NCI-H1417 treated with DMSO at 0.1 percent for 48 hours (cell line): ENCODE measurements at places on chromosomes 16 and 17.

GRCh38 chr16:89352091-89352681 lies 134.7 kb downstream of the ZNF778 start:
- no peak for DNase-seq

DNA sequence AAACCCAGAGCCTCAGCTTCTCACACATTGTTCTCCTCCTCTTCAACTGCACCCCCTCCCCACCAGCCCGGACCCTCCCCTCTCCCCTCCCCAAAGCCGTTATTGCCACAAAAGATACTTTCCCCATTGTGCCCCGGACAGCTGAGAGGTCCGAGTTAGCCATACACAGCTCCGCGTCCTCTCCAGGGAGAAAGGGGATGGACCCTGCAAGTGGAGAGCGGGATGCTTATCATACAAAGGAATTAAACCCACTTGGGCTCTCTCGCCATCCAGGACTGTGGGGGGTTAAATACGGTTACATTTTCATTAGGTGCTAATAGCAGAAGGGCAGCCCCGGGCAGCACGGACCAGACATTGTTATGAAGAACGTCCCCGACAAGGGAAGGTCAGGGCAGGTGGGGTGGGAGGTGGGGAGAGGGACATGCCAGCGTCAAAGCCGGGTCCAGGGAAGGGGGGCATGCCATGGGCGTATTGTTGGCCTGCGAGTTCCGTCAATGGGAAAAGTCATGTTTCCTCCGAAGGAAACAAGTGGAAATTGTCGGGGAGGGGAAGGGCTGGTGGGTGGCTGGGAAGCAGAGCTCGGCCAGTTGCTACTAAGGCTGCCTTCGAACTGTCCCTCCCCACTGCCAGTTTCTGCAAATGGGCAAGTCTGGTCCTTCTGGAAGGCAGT lies 99.1 kb downstream of the SOX9 start:
- DNase-seq: no peak

DNA sequence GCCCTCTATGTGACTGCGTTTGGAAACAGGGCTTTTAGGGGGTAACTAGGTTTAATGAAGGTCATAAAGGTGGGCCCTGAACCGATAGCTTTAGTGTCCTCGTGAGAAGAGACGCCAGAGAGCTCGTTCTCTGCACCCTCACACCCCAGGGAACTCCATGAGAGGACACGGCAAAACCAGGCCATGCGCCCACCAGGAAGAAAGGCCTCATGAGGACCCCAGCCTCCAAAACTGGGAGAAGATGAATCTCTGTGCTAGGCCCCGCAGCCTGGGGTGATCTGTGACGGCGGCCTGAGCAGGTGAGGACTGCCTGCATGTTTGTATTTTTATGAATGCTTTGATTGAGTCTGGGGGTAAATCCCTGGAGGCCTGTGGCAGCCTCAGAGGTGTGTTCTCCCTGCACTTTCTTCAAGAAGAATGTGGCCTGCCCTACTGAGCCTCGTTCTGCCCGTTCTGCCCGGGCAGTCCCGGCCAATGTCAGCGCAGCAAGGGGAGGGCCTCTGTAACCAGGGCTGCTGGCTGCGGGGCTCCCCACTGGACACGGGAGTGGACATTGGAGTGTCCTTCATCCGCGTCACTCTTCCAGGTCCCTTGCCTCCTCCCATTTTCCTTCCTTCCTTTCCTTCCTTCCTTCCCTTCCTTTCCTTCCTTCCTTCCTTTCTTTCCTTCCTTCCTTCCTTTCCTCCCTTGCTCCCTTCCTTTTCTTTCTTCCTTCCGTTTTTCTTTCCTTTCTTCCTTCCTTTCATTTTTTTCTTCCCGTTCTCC lies 6.8 kb upstream of the RNF213 start:
- no peak for DNase-seq

DNA sequence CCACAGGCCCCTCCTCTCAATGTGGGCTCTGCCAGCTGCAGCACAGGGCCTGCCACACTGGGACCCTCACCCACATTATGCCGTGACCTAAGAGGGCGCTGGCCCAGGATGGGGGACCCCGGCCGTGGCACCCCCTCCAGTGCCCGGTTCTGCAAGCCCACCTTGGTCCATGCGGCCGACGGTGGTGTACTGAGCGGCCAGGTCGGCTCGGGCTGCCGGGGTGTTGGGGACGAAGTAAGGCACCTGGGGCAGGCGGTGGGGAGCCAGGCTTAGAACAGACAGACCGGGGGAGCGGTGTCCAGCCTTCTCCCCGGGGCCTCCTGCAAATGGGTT lies 6.5 kb downstream of the SGSH start:
- DNase-seq: no peak

DNA sequence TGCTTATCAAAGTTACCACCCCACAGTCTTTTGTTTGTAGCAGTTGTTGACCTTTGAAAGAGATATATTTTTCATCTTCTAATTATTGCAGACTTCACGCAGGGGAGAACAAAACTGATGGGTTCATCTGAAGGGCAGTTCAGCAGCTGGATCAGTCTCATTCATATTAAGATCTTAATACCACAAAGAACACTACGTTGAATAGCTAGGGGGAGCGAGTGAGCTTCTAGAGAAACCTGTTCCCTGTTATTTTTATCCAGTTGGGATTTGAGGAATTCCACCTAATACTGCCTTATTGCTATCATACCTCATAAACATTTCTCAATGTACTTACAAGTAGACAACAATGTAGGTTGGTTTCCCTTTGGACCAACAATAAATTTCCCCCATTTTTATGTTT lies 306.1 kb upstream of the KIF2B start:
- DNase-seq: no peak

- DNase-seq: no peak
Measured at GRCh38 chr17:77869665-77870132, 88.8 kb upstream of the TNRC6C start.

GRCh38 chr17:63910096-63910495 lies 962 bp downstream of the CSHL1 start:
- DNase-seq: no peak

- DNase-seq: peak; percentile 54
Measured at GRCh38 chr17:42964161-42964932, at the start of gene AARSD1. TSS of gene AARSD1 (minus strand) at chr17:42964454. CDS start at chr17:42964440, 14 bp downstream.

GRCh38 chr16:49278944-49279725 lies 2.5 kb downstream of the CBLN1 start:
- DNase-seq: no peak

GRCh38 chr16:1487395-1488053 lies 1.2 kb downstream of the PTX4 start:
- no peak for DNase-seq

GRCh38 chr17:65374966-65375365 lies 186.5 kb downstream of the AXIN2 start:
- DNase-seq: no peak

- DNase-seq: no peak
Measured at GRCh38 chr17:29615492-29616299, 7.0 kb downstream of the CORO6 start.

- no peak for DNase-seq
Measured at GRCh38 chr16:11297492-11298142, 16.5 kb upstream of the PRM1 start.

GRCh38 chr17:73952480-73953205 lies 250.8 kb upstream of the RPL38 start:
- DNase-seq: peak; percentile 11

GRCh38 chr16:51630076-51630475 lies 479.0 kb upstream of the SALL1 start:
- DNase-seq: no peak

DNA sequence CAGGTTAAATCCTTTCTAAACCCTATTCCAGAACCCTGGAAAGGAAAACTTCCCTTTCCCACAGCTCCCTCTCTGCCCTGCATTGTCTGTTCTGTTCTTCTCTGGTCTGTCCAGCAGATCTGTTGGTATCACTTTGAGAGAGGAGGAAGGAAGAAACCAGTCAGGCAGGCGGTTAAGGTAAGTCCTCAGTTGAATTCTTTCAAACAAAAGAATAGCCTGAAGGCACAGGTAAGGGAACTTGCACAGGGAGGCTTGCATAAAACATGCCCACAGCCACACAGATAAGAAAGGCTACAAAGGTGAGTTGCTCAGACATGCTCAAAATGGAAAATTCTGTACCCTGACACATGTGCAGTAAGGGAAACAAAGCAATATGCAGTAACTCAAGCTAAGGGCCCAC lies 595.7 kb upstream of the CDH5 start:
- DNase-seq: no peak

DNA sequence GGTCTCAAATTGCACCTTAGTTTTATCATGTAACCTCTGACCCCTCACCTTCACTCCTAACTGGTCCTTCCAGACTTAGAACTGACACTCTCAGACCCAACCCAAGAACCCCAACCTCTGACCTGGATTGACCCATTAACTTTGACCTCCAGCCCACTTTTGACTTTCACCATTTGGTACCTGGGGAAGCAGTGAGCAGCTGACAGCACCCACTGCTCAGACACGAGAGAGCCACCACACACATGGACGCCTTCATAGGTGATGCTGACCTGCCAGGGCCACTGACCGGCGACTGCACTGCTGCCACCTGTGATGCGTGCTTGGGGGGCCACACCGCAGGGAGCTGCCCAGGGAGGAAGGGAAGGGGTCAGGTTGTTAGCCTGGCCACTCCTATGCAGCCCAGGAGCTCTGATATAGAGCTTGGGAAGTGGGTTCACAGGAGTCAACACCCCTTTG lies 2.5 kb downstream of the PRSS8 start:
- no peak for DNase-seq

DNA sequence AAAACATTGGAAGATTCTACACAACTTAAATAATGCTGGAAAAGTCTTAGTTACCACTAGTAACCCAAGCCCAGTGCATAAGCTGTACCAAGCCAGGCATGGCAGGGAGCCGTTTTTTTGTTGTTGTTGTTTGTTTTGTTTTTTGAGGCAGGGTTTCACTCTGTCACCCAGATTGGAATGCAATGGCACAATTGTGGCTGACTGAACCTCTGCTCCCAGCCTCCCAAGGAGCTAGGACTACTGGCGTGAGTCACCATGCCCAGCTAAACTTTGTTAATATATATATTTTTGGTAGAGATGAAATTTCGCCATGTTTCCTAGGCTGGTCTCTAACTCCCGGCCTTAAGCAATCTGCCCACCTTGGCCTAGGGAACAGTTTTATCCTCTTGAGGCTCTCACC lies 564 bp upstream of the TMIGD1 start:
- no peak for DNase-seq

DNA sequence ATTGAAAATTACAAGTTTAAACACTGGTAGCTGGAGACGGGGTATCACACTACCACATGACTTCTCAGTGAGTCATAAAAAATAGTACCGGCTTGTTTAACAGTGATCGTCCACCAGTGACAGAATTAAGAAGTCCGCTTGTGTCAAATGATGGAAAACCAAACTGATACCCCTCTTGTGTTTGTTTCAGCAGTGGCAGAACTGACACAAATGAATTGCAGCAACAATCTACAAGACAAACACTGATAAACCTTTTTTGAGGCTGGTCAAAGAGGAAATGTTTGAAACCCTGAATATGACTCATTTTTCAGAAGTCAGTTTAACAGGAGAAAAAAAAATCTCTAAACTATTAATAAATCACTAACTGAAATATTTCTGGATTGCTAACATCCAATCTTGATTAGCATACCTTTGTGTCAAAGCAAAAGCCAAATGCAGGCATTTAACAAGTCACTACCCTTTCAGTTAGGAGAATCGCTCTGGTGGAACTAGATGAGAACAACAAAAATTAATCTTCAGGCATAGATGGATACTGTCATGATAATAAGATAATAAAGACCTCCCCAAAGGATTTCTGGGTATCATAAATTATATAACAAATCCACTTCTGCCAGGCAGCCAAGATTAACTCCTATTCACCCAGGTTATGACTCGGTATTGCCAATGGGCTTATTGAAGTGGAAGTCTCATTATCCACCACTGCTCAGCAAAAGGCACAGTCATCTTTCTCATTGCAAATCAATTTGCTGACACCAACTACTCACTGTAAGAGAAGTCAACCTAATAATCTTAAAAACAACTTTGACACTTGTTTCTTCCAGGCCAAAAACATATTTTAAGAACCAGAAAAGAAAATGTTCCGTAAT lies 20.8 kb downstream of the DCUN1D3 start:
- DNase-seq: no peak

DNA sequence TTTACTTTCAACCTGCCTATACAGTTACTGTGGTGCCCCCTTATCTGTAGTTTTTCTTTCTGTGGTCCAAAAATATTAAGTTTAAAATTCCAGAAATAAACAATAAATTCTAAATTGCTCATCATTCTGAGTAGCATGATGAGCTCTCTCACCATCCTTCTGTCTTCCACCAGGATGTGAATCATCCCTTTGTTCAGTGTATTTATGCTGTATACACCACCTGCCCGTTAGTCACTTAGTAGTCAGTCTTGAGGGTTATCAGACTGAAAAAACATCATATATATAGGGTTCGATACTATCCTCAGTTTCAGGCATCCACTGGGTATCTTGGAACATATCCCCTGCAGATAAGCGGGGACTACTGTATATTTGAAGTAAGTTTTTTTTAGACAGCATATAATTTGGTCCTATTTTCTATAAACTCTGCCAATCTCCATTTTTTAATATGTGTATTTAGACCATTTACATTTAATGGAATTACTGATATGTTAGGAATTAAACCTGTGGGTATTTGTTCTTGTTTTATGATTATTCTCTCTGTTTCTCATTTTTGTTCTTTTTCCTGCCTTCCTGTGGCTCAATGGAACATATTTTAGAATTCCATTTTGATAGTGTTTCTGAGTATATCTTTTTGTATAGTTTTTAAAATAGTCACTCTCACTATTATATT lies 31.0 kb downstream of the TBX21 start:
- no peak for DNase-seq

DNA sequence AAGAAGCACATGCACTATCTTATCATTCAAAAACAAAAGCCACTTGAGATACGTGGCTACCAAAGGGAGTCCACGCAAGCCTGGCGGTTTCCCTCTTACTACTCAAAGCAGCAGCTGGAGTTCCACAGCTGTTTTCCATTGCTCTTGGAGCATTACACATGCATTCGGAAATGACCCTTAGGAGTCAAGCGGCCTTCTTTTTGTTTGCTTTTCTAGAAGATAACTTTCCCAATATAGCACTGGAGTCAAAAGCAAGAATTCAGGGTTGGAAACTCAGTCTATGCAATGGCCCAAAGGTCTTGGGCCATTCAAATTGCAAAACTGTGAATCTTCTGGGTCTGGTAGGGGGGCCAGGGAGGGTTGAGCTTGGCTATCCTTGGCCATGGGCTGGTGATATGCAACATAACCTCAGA lies 97.8 kb upstream of the MAF start:
- DNase-seq: no peak

DNA sequence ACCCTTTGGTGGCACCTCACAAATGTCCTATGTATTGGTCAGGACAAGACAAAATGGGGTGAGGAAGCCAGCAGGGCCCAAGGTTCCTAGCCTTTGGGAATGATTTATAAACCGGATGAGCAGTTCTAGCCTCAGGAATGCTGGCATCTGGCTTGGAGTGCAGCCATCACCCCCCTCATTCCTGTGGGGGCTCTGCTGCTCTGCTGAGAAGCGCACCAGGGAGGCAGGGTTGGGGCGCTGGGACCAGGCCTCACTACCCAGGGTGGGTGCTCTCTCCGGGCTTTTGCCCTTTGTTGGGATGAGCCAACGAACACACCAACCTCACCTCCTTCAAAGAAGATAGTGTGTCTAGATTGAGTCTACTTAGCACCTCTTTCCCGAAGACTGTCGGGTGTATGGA lies 39.2 kb downstream of the TMEM11 start:
- no peak for DNase-seq

- no peak for DNase-seq
Measured at GRCh38 chr17:39261286-39261685, 35.5 kb upstream of the STAC2 start.
